ENCODE measurements at places on chromosomes 1 and 21.
A peak's percentile ranks its signal among the peaks of the same experiment; 100 is the strongest.

GRCh38 chr1:186054932-186055331 lies 320.1 kb downstream of the TPR start:
- no peak for DNase-seq

DNA sequence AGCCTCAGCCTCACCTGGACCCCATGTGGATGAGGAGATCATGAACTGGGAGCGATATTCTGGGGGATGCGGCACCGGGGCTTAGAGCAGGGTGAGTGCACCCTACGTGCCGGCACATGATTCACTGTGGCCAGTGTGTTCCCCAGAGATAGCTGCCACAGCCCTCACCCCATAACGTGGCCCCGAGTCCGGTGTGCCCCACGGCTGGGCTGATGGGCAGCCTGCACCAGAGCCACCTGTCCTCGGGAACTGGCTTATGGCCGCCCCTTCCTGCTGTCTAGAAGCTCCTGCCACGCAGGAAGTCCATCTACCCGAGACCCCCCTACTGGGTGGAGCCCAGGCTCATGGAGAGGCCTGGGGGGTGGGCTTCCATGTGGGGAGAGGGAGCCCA lies 39.1 kb upstream of the SLC19A1 start:
- peak; percentile 57 for DNase-seq

DNA sequence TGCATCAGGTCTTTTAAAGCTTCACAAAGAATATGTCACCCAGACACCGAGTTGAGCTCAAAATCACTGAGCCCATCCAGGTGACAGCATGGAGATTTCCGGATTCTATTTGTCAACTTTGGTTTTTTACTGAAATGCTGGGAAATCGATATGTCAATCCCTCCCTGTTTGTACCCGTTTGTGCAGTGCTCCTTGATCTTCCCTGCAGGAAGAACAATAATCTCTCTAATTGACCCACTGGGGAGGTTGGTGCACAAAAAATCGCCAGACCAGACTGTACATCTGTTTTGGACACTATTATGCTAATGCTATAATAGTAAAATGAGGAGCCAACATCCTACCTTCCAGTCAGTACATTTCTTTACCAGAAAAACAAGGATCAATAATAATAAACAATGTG lies 1.8 kb downstream of the BARHL2 start:
- DNase-seq: no peak

DNA sequence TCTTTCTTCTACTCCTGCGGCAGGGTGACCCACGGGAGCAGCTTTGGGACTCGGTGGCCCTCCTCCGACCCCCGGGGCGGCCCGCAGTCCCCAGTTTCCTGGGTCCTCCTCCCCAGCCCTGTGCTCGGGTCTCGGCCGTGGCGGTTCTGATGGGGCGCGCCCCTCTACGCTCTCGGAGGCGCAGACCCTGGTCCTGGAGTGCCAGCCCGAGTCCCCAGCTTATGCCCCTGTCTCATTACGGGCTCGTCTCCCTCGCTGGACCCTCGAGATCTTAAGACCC lies 430 bp downstream of the BTG2 start:
- no peak for DNase-seq

GRCh38 chr1:206769304-206769731 lies 1.3 kb upstream of the IL19 start:
- DNase-seq: peak; percentile 80

GRCh38 chr1:110130989-110131388 lies 18.7 kb downstream of the UBL4B start:
- peak; percentile 24 for DNase-seq

- no peak for DNase-seq
Measured at GRCh38 chr1:218254296-218254946, 30.7 kb upstream of the RRP15 start.

DNA sequence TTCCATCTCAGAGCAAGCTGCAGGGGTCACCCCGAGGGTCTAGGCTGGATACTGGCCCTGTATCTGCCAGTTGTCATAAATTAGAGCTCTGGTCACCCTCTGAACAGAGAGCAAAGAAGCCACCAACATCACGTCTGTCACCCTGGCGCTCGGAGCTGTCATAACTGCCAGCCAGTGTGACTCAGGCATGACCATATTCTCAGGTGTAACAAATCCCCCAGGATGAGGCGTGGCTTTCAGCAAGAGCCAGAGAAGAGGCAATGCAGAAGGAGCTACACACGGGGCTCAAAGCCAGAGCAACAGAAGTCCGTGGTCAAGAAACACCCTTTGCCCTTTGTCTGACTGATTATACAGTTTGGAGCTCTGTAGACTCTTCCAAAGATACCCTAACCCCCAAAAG lies 40.0 kb downstream of the PRAMEF20 start:
- no peak for DNase-seq

- no peak for DNase-seq
Measured at GRCh38 chr1:169860750-169861149, 32.9 kb downstream of the SCYL3 start.

GRCh38 chr1:113133038-113133437 lies 60.0 kb downstream of the LRIG2 start:
- no peak for DNase-seq

GRCh38 chr1:173868266-173869020 lies at the start of gene ZBTB37:
ZBTB37 (plus strand) TSS chr1:173868380; CDS start chr1:173870226, 1,846 bp downstream.
- DNase-seq: peak; percentile 97

DNA sequence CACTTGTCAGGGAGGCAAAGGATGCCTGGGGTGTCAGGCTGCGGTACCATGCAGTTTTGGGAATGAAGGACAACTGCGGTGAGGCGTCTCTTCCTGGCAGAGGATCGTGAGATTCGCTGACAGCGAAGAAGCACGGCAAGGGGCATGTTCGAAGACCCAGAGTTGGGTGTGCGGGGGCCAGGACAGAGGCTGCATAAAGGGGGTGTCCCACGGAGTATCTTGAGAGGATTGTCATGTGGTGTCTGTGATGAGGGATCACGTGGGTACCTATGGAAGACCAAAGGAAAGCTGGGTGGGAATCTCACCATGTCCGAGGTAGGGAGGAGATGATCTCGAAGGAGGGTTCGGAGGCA lies 372 bp downstream of the SLC25A44 start:
- DNase-seq: no peak

GRCh38 chr21:38806942-38807284 lies 1.2 kb downstream of the ETS2 start:
- DNase-seq: no peak

- DNase-seq: no peak
Measured at GRCh38 chr1:209405183-209405814, 178.2 kb upstream of the CAMK1G start.

- DNase-seq: peak; percentile 53
Measured at GRCh38 chr1:26693599-26694572, 1.9 kb upstream of the ARID1A start.

DNA sequence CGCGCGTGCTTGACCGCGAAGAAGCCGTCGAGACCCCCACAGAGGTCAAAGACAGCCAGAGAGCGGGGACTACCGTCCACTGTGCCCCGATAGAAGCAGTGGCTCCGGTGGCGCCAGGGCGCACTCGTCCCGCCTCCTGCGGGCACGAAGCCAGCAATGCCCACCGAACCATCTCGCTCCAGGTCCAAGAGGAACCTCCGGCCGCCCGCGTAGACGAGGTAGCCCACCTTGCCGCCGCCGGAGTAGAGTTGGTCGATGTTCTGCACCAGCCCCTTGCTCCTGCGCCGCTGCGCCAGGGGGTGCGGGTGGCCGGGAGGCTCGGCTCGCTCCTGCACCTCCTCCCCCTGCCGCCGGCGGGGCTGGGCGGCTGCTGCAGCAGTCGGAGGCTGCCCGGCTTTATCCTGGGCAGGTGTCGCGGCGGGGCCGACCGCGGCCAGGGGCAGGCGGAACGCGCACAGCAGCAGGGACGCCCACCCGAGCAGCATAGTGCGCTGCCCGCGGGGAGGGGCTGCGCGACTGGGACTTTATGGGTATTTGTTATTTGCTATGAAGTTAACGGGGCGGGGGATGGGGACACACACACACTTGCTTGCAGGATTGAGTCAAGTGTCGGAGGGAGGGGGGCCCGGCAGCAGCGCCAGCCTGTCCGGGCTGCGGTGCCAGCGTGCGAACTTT lies 844 bp downstream of the ADAMTS5 start:
- DNase-seq: no peak

GRCh38 chr1:155012026-155012546 lies 9.5 kb downstream of the ZBTB7B start:
- peak; percentile 80 for DNase-seq

DNA sequence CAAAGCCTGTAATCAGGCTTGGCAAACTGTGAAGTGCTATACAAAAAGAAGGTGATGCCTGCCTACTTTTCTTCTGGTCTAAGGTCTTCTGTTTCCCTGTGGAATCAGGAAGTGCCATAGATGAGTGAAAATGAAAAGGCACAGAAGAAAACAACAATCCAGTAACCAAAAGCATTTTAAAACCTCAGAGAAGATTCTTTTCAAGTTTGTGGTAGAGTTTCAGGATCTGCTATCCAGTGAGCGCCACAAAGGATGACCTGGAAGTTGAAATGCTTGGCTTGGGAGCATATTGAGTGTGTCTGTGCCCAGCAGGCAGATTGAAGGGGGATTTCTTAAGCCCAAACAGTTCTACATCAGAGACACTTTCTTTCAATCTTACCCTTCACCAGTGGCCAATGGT lies 272.2 kb downstream of the PAPPA2 start:
- DNase-seq: no peak

DNA sequence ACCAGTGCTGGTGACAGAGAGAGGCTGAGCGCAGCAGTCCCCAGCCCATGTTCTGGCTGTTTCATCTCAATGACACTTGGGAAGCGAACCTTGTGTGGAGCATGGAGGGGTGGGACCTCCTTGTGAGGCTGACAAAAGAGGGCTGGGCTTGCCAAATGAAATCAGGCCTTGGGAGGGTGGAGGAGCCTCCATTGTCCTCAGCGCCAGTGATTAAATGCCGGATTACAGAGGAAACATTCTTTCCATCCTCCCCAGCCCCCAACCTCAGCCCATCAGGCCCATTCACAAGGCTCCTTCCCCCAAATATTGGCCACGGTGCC lies 63.3 kb upstream of the PAXBP1 start:
- DNase-seq: no peak

DNA sequence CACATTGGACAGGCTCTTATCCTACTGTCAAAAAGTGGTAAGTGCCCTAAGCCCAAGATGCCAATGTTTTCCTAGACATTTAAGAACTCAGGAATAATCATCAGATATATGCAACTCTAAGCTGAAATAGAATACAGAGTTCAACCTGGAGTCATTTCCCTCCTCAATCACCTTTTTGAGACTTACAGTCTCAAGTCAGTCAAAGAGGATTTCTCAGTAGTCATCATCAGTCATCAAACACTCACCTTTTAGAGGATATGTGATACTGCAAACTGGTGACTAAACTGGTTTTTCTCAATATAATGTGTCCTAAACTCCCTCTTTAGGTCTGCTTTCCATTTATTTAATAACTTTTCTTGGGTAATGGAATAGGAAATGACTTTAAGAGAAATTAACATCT lies 145.3 kb upstream of the ADAMTS5 start:
- no peak for DNase-seq

DNA sequence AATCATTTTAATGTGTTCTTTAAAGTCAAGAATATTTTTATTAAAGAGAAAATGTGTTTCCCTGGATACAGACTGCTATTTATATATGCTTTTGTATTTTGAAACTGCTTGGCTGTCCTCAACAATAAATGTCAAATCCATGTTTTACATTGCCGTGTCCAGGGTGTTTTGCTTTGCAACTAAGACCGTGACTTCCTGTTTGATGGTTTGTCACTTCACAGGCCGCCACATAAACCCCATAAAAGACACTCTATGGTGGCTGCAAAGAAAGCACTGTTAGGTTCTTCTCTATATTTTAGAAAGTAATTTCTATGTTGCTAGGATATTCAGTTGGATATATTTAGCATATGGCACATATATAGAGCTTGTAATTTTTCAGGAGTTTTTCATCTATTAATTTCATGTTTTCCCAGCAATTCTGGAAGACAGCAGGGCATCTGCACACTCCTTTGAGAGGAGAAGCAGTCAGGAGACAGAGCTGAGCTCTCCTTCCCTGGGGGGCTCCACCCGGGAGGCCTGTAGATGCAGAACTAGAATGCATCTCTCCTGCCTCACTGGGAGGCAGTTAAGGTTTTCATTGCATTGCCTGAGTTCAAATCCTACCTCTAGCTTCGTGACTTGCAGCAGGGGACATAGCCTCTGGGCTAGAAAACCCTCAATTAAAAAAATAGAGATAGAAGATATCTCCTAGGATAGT lies 33.1 kb downstream of the PRDM2 start:
- no peak for DNase-seq

DNA sequence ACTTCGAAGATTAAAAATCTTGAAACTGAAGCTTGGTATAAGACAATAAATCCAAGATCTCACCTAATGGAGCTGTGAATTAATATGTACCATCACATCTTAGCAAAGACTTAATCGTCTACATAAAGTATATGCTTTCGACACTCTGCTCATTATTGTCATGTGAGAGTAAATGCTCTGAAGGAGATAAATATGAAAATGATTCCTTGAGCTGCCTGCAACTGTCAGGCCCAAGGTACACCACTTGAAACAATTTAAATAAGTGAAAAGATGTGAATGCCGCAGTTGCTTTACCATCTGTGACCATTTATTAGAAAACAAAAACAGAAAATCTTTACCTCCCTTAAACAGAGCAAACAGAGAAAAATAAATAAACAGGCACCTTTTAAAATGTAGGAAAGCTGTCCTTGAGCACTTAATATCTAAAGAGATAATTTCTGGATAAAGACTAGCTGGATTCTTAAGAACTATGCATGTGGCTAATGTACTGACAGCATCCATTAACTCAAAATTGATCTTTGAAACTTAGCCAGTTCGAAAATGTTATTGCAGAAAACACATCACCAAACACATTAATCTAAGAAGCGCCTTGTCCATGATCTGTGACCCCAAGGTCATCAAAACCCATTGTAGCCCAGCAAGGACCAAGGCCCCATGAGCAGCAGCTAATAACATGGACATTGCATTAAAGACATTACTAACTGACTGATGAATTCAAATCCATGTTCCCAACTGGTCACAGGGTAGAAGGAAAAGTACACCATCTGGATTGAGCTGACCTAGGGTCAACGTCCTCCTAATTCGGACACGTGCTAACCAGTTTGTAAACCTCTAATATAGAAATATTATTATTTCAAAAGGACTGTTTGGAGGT lies 18.3 kb upstream of the KRTAP7-1 start:
- no peak for DNase-seq

DNA sequence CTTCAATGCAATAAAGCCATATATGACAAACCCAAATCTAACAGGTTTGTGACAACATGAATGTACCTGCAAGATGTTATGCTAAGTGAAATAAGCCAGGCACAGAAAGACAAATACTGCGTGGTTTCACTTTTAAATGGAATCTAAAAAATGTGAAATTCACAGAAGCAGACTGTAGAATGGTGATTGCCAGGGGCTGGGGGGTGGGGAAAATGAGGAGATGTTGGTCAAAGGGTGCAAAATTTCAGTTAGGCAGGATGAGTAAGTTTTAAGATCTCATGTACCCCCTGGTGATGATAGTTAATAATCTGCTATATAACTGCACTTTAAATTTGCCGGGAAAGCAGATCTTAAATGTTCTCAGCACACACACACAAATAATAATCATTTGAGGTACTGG lies 160.5 kb downstream of the PTBP2 start:
- no peak for DNase-seq

DNA sequence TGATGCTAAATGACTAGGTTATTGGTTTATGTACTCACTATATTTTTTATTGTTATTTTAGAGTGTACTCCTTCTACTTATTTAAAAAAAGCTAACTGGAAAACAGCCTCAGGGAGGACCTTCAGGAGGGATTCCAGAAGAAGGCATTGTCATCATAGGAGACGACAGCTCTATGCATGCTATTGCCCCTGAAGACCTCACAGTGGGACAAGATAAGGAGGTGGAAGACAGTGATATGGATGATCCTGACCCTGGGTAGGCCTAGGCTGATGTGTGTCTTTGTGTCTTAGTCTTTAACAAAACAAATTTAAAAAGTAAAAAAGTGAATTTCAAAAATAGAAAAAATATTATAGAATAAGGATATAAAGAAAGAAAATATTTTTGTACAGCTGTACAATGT lies 155.7 kb upstream of the CD34 start:
- no peak for DNase-seq

Data from activated effector memory CD4-positive, alpha-beta T cell treated with anti-CD3 and anti-CD28 coated beads, Interleukin-2, amount 50 U/mL, for 16 hours (primary cell).